ENCODE measurements at places on chromosomes 4 and X.

DNA sequence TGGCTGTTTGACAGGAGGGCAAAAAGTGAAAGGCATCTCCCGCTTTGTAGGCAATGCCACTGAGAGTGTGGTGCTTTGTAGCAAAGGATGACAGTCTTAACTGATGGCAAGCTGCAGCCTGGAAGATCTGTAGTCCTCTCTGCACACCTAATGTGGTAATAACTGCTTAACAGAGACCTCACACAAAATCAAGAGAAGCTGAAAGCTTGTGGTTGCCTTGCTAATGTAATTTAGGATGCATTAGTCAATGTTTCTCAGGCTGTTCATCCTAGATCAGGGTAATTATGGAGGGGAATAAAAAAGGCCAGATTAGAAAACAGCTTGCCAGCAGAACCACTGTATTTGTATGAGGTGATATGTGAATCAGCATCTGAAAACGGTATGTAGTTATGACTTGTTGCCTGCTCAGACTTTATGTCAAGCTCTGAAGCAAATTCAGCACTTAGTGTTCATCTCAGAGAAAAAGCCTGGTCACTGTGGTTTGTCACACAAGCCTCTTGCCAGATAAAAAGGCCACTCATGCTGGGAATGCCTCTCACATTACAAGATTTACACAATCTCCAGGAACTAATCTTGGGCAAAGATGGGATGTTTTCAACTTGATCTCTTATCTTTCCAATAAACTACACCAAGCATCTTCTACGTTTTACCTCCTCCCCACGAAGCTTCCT is 130.8 kb downstream of the ENOX2 start:
- no peak for DNase-seq

DNA sequence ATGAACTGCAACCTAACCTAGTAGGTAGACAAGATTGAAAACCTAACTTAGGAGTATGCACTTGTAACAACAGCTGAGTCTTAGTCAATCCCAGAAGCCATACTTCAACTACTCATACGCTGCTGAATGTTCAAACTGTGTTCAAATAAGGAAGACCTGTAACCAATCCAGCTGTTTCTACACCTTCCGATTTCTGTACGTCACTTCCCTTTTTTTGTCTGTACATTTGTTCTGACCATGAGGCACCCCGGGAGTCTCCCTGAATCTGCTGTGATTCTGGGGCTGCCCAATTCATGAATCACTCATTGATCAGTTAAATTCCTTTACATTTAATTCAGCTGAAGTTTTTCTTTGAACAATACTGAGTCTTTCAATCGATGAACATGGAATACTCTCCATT is 89.5 kb downstream of the BMP3 start:
- no peak for DNase-seq

GRCh38 chr4:156390599-156391324 is 437.1 kb upstream of the CTSO start:
- no peak for DNase-seq

GRCh38 chrX:41419082-41419481 is 28.1 kb upstream of the NYX start:
- DNase-seq: no peak

- no peak for DNase-seq
Observed at GRCh38 chr4:100079264-100079663, 111.0 kb downstream of the DDIT4L start.

DNA sequence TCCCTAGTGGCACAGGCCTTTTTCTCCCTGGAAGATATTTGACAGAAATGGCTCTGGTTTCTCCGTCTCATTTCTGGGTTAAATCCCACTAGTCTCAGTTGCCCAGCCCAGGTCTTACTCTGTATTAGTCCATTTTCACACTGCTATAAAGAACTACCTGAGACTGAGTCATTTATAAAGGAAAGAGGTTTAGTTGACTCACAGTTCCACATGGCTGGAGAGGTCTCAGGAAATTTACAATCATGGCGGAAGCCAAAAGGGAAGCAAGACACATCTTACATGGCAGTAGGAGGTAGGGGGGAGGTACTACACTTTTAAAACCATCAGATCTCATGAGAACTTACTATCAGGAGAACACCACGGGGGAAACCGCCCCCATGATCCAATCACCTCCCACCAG is 81.9 kb downstream of the FHDC1 start:
- no peak for DNase-seq

- no peak for DNase-seq
Observed at GRCh38 chr4:82777857-82778525, 20.6 kb downstream of the SCD5 start.

GRCh38 chr4:98557194-98557892 is 101.1 kb downstream of the TSPAN5 start:
- no peak for DNase-seq

DNA sequence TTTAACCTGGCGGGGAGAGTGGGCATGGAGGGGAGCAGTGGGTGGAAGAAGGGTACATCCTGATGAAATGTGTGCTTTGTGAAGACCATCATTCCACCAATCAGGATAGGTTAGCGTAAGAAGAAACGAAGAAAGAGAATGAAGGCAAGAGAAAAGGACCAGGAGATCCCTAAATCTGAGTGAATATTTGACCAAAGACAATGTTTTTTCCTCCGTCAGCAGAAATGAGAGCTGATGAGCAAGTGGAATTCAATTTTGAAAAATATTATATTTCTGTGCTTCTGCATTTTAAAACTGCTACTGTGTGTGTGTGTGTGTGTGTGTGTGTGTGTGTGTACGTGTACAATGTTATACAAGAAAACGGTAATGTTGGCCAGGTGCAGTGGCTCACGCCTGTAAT is 58.3 kb upstream of the NOCT start:
- DNase-seq: no peak

DNA sequence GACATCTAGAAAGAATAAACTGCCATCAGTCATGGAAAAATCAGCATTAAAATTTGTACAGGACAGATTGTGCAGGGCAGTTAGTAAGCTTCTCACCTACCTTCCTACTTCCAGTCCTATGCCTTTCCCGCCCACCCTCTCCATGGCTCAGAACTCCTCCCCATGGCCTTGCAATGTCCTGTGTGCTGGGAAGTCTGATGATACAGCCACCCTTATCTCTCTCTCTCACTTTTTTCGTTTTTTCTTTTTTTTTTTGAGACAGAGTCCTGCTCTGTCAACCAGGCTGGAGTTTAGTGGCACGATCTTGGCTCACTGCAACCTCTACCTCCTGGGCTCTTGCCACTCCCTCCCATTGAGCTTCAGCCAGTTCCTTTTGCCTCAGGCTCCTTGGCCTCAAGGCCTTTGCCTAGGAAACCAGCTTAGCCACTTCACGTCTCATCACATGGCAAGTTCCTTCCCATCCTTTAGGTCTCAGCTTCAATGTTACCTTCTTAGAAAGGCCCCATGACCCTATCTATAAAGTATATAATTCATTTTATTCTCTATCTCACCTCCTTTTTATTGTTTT is 259.7 kb downstream of the NKX6-1 start:
- no peak for DNase-seq

DNA sequence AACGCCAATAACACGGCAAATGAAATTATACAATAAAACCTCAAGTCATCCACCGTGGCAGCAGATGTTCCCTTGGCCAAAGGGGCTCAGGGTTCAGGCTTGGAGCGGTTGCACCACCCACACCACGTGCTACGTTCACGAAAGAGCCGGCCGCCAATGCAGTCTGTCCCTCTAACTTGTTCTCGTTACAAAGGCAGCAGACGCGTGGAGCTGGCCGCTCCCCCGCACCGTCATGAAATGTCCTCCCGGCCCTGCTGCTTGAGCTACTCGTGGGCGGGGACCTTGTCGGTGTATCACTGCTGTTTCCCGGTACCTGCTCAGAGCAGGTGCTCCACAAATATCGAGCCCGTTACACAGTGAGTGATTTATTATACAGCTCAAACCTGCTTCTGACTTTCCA is 36.4 kb upstream of the MAN2B2 start:
- no peak for DNase-seq

- DNase-seq: no peak
Observed at GRCh38 chr4:188767496-188767895, 628.3 kb downstream of the TRIML1 start.

- DNase-seq: no peak
Observed at GRCh38 chr4:189769131-189769530, 171.5 kb upstream of the FRG1 start.

GRCh38 chr4:40749717-40750460 is at the start of gene NSUN7:
TSS of gene NSUN7 (plus strand) at chr4:40749955. CDS start at chr4:40750694, 739 bp downstream.
- no peak for DNase-seq

- DNase-seq: no peak
Observed at GRCh38 chr4:112861691-112862674, 187.5 kb upstream of the ANK2 start.

DNA sequence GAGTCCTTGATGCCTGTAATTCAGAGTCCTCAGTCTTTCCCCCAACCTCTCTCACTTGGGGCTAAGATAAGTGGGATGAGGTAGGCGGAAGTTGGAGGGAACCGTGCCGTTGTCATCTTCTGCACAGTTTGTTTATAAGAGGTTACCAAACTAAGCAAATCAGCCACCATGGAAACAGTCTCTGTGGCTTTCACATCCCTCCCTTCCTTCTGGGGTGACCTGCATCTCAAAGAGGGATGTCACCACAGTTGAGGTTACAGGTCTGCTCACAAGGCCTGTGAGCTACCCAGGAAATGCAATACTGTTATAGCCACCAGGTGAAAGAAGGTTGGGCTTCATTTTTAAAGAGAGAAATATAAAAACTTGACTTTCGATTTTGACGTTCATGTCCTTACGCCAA is 26.3 kb downstream of the RTL5 start:
- peak; percentile 7 for DNase-seq

DNA sequence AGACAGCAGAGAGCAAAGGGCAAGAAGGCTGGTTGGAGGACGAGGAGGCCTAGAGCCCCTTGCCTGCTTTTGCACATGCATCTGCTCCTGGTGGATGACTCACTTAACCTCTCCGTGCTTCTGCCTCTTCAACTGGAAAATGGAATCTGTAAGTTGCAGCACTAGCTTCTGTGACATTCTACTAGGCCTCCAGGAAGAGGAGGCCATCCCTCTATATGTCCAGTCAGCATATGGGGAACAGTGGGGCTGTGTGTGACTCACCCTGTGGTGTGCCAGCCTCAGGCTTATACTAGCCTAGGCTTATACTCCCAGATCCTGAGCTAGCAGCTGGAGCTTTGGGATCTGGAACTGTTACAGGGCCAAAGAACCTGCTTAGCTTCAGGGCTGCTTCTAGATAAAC is 36.0 kb downstream of the RTL9 start:
- DNase-seq: no peak

DNA sequence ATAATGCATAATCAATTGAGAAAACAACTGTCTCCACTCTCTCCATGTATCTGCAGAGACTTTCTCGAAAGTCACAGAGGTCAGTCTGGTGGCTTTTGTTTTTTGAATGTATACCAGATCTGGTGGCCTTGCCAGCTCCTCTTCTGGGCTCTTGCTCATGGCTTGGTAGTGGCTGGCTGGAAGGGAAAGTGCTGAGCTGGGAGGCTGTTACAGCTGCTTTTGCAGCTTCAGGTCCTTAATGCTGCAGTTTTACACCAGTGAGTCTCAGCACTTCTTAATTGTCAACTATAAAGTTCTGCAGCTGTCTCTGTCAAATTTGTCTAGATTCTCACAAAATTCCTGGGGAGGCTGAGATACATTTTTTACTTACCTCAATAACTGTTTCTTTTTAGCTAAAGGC is 390.0 kb downstream of the GRXCR1 start:
- DNase-seq: no peak

DNA sequence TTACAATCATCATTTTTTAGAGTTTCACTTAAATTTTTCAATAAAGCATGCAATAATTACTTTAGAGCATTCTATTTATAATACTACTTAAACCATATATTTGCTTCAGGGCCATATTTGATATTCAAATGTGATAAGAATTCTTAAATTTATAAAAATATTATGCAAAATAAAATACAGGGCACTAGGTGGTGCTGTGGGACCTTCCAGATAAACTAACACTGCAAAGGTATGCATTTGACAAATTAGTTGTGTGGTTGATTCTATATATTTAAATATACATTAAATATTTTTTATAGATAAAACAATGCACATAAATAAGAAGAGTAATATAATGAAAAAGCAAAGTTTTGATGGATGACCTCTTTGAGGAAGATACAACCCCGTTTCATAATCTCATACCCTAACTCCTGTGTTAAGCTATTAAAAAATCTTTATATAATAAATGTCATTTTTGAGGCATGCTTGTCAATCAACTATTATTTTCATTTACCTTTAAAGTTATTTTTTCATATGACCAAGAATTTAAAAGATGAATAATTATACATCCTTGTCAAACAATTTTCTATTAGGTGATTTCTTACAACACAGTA is 128.4 kb downstream of the REELD1 start:
- DNase-seq: no peak

DNA sequence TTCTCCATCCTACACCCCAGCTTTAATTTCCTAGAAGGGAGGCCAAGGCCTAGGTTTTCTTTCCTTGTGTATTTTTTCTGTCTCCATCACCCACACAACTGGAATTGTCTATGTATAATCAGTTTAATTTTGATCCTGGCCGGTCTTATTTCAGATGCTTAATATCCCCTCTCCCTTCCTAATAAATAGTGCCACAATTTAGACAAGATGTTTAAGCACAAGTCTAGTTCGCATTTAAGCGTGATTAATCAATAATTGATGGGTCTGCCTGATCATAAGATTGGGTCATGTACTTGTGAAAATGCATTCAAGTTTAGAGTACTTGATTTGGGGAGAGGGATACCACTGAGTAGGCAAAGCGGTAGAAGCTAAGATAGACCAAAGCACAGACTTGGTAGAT is 2.4 kb downstream of the BMP2K start:
- no peak for DNase-seq

- no peak for DNase-seq
Observed at GRCh38 chr4:38516190-38516589, 147.8 kb upstream of the KLF3 start.

GRCh38 chrX:66043584-66043983 is 3.7 kb upstream of the VSIG4 start:
- DNase-seq: no peak

DNA sequence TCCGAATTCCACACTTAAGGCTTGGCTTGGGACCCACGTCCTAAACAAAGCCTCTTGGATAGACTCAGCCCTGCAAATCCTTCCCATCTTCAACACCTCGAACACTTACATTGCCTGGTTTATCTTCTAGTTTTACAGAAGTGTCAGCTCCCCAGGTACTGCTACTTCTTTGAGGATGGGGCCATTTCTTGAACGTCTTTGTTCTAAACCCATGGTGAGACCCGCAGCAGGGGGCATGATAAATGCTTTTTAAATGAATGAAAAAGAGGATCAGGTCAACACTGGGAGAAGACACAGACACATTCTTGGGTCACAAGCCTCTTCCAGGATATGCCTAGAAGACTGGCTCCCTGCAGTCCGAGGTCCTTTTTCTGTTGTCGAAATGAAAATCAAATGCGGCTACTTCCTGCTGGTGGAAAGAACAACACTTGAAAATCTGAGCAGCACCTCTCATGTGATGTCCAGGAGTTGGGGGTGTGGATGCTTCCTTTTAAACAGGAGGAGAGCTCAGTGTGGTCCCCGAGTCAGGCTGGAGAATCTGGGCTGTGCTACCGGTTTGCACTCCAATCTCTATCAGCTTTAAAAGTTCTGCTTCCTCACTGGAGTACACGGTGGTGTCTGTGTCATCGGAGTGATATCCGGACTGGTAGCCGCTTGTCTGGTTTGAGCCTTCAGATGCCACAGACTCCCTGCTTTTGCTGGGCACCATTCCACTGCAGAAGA is 45.8 kb downstream of the KDR start:
- DNase-seq: no peak

- no peak for DNase-seq
Observed at GRCh38 chr4:2785613-2786012, 7.3 kb upstream of the SH3BP2 start.

Data from GM18507 (cell line).